Fibroblast of villous mesenchyme (primary cell): ENCODE measurements at places on chromosomes 7 and 10.

- no peak for DNase-seq
These were observed 76.8 kb downstream of the ALOX5 start for GRCh38 chr10:45450866-45451265.

- no peak for DNase-seq
These were observed 7.3 kb downstream of the SKIDA1 start for GRCh38 chr10:21518149-21518640.

GRCh38 chr7:150373049-150373801, 4.6 kb downstream of the REPIN1 start:
- no peak for DNase-seq

- no peak for DNase-seq
These were observed 124.7 kb downstream of the ELMO1 start for GRCh38 chr7:37323966-37324365.

DNA sequence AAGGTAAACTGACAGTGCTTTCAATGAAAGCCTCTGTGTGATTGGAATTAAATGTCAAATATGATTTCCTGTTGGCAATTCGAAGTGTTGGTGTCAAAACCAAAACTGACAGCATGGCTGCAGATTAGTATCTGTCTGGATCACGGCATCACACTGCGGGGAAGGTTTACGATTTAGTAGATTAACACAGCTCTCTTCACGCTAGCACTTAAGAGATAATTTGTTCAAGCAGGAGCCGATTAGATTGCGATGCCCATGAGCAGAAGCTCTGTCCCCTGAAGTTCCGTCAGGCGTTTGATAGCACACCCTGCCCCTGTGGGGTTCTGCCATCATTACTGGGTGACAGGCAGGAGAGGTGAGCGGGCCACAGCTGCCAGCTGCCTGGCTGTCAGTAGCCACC, 279.5 kb upstream of the AUTS2 start:
- DNase-seq, result no peak

GRCh38 chr7:131493081-131493480, 63.3 kb downstream of the PODXL start:
- no peak for DNase-seq
